ENCODE measurements at places on chromosomes 5 and 9.
A peak's percentile ranks its signal among the peaks of the same experiment; 100 is the strongest.

DNA sequence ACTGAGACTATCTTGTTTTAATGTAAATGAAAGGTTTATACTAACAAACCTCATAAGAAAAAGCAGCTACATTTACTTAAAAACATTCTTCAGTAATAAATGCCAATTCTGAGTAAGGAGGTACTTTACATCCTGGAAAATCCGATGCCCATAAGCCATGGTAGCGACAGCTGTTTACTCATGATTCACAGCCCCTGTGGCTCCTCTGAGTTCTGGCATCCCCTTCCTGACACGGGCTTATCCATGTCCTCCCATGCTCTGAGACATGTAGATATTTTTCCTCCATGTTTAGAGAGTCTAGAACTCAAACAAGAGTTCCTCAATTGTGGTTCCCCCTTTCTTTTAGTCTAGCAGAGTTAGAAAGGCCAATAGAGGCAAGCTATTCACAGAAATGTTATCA lies 63.1 kb upstream of the DEPDC1B start:
- no peak for DNase-seq

GRCh38 chr9:115207003-115207836 lies 89.3 kb upstream of the TNC start:
- DNase-seq, result no peak

GRCh38 chr5:132184588-132184987 lies 43.1 kb downstream of the P4HA2 start:
- DNase-seq, result peak; percentile 11

GRCh38 chr9:87464110-87464991 lies 33.3 kb upstream of the DAPK1 start:
- no peak for DNase-seq

- DNase-seq, result no peak
These were observed 14.3 kb downstream of the CDK20 start for GRCh38 chr9:87959916-87960581.
